ENCODE measurements at places on chromosomes 16 and 17.

- DNase-seq: no peak
Observed at GRCh38 chr16:29958756-29959155, 3.1 kb upstream of the TMEM219 start.

GRCh38 chr17:40311575-40311974 is 2.6 kb downstream of the RARA start:
- no peak for DNase-seq

DNA sequence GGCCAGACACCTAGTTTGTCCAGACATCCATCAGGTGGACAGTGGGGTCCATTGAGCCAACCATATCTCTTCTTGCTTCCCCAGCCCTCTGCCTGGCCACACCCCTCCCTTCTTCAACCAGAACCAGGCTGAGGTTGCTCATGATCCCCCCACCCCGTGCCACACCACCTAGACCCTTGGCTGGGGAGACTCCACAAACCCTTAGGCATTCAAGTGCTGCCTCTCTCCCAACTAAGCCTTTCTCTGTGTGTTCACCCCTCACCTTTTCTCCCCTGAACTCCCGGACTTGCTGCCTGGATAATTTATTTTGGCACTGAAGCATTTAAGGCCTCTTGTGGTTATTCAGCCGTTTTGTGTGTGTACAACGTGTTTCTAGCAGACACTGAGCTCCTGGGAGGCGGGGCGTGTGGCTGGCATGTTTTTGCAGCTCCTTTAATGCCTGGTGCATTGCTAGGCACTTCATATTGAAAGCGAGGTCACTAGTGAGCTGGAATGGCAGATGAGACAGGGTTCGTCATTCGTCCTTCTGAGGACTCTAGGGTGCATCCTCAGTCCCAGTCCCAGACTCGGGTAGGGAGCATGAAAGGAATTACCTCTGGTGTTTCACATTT is 28.7 kb downstream of the CACNA1G start:
- no peak for DNase-seq

GRCh38 chr17:70040336-70040735 is 34.7 kb upstream of the KCNJ16 start:
- DNase-seq: no peak

DNA sequence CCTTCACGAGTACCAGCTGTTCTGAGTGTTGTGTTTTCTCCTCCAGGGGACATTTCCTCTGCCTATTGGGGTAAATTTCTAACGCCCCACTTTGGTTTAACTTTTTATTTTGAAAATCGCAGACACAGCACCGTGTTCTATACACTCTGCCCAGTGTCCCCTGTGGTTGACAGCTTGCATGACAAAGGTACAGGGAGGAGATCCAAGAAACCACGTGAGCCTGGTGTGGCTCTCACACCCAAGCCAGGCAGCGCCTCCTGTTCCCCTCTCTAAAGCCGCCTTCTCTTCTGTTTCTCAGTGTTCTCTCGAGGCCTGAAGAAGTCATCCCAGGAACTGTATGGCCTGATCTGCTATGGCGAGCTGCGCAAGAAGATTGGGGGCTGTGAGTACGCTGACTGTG is 25.4 kb downstream of the CRAMP1 start:
- no peak for DNase-seq

DNA sequence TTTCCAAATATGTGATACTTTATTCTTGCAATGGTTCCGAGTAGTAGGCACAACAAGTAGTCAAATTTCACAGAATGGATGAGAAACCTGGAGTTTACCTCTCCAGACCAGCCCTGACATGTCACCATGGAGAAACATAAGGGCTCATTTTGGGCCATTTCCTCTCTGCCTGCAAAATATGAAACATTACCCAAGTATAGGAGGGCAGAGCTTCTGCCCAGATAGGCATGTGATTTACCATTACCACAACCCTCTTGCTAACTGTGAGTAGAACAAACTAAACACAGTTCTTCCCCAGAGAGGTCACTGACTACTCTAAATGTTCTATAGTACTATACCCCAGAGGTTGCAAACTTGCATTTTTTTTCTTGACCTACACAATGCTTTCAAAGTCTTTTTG is 15.7 kb upstream of the KPNB1 start:
- DNase-seq: no peak

- DNase-seq: no peak
Observed at GRCh38 chr17:52837492-52837891, 679.0 kb upstream of the CA10 start.

GRCh38 chr16:83968306-83968851 is 335 bp downstream of the NECAB2 start:
- DNase-seq: no peak

DNA sequence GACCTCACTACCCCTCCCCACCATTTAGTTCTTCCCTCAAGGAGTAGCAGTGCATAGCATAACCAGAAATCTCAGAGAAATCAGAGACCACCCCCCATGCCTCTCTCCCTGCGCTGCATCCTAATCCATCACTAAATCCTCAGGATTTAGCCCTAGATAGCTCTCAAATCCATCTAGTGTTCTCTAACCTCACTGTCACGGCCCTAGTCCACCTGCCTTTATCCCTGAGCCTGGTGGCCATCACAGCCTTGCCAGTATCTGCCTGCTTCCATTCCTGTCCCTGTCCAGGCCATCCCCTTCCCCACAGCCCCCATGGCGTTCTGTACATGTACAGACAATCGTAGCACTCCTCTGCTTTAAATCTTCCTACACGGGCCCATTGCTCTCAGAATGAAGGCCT is 19.1 kb downstream of the CBLN1 start:
- no peak for DNase-seq

DNA sequence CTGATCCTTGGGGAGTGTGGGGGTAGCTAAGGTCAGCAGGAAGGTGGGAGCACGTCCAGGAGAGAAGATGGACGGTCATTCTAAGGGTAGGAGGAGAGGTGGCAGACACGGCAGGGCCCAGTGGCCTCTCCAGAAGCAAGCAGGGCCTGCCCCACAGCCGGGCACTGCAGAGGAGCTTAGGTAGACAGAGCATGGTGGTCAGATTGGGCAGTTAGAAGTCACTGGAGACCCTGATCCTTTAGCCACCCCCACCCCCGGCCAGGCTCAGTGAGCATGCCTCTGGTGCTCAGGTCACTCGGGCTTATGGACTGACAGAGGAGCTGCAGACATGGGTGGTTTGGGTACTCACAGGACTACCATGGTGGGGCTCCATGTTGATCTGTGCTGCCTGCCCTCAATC is 26.3 kb downstream of the NLRP1 start:
- no peak for DNase-seq

DNA sequence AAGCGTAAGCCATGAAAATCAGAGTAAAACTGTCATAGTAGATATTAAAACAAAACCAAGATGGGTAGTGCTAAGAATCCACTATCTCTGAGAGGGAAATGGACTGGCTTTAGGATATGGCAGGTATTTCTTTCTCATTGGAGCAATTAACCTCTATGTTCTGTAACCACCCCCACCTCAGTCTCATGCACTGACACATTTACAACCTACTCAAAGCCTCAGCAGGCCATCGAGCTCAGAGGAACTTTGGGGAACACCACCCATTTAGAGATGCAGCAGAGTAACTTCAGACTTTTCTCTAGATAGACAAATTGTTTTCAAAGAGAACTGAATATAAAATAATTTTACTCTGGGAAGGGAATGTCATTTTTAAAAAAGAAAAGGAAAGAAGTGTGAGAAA is 615.8 kb upstream of the ZFHX3 start:
- DNase-seq: no peak

GRCh38 chr16:17509194-17509593 is 38.4 kb upstream of the XYLT1 start:
- DNase-seq: no peak

DNA sequence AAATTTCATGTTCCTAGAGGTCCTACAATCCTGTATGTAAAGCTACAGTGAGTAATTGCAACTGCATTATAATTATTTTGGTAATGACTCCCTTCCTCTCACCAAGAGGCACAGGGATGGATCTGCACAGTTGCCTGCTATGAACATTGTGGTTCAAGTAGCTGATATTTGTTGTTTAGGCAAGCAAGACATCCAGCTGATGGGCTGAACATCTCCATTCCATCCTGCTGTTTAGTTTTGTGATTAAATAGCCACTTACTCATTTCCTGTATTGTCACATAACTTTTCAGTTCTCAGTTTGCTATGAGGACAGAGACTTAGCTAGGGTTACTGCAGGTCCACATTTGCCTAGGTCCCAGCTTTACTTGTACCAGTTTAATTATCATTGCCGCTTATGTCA is 181.2 kb upstream of the TBX2 start:
- no peak for DNase-seq

GRCh38 chr17:40884708-40885512 is at the start of gene KRT20:
KRT20 (minus strand) TSS chr17:40885242; CDS start chr17:40885185, 57 bp downstream.
- DNase-seq: no peak

DNA sequence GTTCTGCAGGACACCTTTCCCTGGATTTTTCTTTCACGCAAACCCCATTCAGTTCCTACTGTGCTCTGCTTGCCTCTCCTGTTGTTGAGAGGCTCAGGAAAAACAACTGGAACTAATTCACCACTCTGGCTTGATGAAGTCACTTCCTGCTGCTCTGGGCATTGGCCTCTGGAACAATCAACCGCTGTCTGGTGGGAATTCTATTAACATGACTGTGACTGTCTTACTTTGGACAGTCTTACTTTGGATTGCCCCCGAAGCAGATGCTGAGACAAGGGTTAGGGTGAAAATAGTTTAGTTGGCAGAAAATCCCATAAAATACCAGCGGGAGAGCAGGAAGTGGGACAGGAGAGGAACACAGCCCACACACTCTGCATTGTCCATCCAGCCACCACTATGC is 90.0 kb upstream of the HSBP1 start:
- DNase-seq: no peak

DNA sequence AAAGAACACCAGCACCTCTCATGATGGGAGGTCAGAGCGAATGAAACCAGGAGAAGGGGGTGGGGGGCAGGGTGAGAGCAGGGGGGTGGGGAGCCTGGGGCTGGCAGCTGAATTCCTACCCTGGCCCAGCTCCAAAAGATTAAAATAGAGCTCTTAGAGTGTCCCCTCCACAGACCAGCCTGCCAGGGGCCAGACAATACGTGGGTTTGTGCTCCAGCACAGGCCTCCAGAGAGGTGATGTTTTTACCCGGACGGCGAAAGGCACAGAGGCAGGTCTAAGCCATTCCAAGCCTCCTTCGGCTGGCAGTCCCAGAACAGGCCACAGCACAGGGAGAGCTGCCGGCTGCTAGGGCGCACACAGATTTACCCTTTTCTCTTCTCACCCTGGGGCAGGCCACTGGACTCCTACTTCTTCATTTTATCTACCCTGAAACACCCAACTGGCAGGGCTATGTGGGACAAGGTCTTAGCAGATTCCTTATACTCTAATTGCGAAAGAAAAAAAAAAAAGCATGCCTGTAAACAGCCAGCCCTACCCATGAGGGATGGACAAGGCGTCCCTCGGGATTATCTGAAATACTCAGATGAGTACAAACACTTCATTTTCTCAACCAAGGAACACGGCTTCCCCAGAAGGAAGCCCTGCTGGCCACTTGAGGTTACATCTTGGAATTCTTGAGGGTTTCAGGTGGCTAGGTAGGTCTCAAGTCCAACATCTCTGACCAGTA is 71.9 kb upstream of the NOG start:
- no peak for DNase-seq

GRCh38 chr16:89410322-89410721 is 80.0 kb downstream of the ANKRD11 start:
- DNase-seq: no peak

DNA sequence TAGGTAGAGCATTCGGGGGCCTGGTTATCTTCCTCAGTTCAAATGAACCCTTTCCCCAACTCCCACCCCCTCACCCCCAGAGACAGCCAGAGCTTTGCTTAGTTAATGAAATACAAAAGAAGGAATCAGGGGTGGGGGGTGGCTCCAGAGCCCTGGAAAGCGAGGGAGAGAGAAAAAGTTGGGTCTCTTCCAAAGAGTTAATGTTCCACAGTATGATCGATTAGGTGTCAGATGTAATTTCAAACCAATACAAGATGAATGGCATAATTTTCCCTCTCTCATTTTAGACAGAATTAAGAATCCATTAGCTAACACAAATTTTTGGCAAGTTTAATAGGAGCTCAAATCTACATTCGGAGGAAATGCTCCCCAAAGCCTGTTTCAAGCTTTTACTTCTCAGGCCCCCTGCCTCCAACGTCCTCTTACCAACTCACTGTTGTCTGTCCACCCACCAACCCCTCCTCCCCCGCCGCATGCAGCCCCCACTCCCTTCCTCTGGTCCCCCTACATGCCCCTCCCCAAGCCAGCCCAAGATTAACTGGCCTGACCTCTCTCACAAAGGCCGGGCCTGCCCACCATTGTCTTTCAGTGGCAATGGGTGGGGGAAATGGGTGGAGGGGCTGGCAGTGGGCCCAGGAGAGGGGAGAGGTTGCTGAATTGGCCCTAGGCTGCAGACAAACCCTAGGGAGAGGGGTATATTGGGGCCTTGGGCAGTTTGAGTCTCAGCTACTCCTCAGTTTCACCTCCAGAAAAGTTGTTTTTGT is 28.2 kb downstream of the NEUROD2 start:
- DNase-seq: no peak

GRCh38 chr17:50758524-50758923 is 8.8 kb downstream of the ANKRD40CL start:
- no peak for DNase-seq

GRCh38 chr17:74687886-74688285 is 24.8 kb downstream of the CD300LF start:
- no peak for DNase-seq

DNA sequence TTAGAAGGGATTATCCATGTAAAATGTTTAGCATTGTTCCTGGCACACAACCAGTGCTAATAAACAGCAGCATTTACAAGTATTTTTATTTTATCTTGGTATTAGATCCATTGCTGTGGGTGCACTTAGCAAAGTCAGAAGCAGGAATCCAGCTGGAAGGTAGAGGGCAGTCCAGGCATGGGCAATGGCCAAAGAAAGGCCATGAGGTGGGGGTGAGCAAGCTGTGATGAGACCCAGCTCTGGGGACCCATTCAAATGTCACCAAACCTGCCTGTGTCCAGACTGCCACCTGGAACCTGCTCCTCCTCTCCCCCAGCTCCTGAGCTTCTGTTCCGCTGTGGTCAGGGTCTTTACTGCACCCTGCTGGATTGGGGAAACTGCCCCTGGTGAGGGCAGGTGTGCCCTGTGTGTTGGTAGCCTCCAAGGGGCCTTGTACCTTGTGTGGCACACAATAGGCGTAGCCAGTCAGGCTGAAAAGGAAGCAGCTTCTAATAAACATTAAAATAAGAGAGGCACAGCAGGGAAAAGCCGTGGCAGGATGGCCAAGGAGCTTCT is 118.0 kb upstream of the CRHR1 start:
- no peak for DNase-seq

GRCh38 chr17:59266745-59267144 is 46.4 kb downstream of the GDPD1 start:
- DNase-seq: no peak

- no peak for DNase-seq
Observed at GRCh38 chr16:10968498-10968897, 24.1 kb downstream of the CLEC16A start.

GRCh38 chr16:78485188-78485916 is 385.9 kb downstream of the WWOX start:
- DNase-seq: no peak

All from CD4-positive, alpha-beta T cell (primary cell).